ENCODE measurements at places on chromosomes 12 and 14. TPM values are rescaled to one million over a fixed set of nuclear protein-coding genes. Genes with fewer than 3 reads are reported as not detected.

Gene KLRC3
- not detected for total RNA-seq

Gene IGFBP6
- total RNA-seq = 7,002 TPM

Gene KRT72
- not detected for total RNA-seq

Gene OR4K2
- 0.63 TPM for total RNA-seq

Gene DLK1
- not detected for total RNA-seq

- DNase-seq = no peak
Observed at GRCh38 chr14:103115845-103116572, 7.3 kb upstream of the TNFAIP2 start.
